H9 (cell line): ENCODE measurements at places on chromosomes 13 and 19. TPM values are rescaled to one million over a fixed set of nuclear protein-coding genes. Genes with fewer than 3 reads are reported as not detected.

SPC24 gene
- 50.8 and 51.5 TPM in 2 replicates for total RNA-seq

CGB2 gene
- 0.55 and 0.77 TPM in 2 replicates for total RNA-seq

KLF1 gene
- total RNA-seq, result 0.37 and 0.53 TPM in 2 replicates

DNA sequence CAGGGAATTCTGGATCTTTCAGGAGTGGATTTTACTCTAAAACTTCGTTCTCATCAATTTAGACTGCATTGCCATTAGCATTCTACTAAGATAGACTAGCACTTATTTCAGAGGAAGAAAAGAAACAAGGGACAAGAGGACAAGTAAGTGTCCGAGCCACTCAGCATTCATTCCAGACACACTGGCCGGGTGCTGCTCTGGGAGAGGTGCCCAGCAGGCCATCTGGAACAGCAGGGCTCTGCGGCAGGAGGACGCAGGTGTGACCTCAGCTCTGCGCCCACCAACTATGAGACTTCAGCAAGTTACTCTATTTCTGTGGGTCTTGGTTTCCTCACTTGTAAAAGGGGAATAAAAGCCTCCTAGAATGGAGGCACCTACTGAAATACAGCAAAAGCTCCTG lies 4.2 kb downstream of the EPS15L1 start:
- no peak for DNase-seq

DNA sequence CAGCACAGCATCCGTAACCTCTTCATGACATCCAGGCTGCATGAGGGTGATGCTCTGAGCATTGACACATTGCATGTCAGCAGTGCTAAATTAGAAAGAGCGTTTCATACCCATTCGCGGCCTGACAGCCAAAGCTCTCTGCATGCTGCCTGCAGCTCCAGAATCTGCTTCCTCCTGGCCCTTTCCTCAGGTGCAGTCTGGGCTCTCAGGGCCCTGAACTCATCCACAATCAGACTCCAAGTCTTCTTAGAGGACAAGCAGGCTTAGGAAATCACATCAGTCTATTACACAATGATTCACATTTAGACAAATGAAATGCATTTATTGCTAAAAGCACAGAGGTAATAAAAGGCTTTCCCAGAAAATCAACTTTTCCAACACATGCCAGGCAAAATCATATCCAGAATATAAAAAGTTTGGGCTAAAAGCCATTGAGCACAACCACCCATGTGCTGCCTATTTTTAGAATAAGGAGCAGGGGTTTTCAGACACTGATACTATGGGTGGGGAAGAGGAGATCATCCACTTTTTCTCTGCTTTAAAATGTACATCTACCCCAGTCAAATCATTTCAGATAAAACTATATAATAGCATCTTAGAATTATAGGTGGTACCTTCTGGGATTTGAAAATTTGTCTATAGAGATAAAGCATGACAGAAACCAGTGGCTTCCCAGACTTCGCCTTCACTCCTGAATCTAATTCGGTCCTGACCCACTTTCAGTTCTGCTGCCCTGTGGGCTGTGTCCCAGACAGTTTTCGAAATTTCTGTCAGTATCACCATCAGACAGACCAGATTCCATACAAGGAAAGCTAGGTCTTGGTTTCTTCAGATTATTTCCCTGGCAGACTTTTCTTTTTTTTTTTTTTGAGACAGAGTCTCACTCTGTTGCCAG lies 109.3 kb downstream of the COL4A2 start:
- DNase-seq, result no peak

GRCh38 chr19:6378486-6378885 lies 2.8 kb upstream of the PSPN start:
- no peak for DNase-seq

GRCh38 chr19:30222992-30223865 lies 149.0 kb upstream of the ZNF536 start:
- peak; percentile 63 for DNase-seq

DNA sequence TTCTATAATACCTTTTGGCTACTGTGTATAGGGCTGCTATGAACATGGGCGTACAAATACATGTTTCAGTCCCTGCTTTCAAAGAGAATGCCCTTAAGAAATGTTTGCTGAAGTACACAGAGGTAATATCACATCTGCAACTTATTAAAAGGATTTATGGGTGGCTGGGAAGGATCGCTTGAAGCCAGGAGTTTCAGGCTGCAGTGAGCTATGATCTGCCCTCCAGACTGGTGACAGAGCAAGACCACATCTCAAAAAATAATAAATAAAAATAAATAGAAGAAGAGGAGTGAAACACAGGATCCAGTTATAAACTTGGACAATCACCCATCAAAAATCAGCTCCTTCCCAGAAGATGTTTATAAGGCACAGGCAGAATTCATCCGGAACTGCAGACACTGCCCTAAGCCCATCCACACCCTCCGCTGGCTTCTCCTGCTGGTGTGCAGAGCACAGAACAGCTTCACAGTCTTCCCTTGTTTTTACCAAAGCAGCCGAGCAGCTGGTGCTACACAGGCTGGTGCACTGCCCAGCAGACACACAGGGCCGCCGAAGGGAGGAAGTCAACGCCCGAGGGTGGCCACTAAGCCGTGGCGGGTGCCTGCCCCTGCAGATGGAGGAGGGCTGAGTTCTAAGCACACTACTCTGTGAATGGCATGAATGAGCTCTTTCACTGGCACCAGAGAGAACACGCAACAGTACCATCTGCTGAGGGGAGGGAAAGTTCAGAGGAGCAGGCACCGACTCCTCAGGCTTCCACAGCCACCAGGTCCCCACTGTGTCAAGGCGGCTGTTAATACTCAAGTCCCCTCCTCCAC lies 44.0 kb downstream of the BRD4 start:
- DNase-seq, result no peak

GRCh38 chr13:20457670-20458069 lies 68.0 kb downstream of the CRYL1 start:
- no peak for DNase-seq

DNA sequence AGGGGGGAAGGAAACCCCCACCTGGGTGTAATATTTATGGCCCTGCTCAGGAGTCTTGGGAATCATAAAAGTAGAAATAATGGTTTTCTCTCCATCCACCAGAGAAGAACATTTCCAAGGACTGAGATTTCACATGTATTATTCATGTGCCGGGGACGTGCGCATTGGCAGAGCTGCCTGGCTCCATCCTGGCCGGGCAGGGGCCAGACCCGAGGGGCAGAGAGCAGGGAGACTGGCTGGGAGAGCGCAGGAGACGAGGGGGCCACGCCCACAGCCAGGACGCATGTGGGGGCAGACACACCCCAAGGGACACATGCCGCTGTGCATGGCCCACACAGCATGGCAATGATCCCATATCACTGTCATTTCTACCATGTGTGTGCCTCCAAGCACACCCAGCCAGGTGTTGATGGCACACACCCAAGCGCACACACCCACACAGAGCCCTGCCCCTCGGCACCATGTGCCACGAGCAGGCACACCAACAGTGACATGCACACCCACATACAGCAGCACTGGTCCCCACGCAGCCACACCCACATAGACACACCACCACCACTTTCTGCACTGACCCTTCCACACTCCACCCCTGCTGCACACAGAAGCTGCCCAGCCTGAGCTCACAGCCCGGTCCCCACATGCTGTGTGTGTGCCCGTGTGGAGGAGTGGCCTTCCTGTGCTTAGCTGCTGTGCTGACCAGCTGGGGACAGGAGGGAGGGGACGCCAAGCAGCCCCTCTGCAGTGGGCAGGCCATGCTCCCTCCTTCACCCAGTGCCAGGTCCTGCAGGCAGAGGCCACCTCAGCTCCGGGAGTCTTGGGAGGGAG lies 39.3 kb downstream of the CEBPG start:
- no peak for DNase-seq

GRCh38 chr19:14402332-14403144 lies 16.6 kb downstream of the DDX39A start:
- no peak for DNase-seq

CYP2A6 gene
- total RNA-seq, result 0.28 TPM in 1 of 2 replicates, not detected in the other

- peak; percentile 78 for DNase-seq
These were observed 1.5 kb upstream of the MYADM start for GRCh38 chr19:53865918-53866864.

GRCh38 chr13:54513254-54513653 lies 1484.6 kb downstream of the OLFM4 start:
- no peak for DNase-seq

DNA sequence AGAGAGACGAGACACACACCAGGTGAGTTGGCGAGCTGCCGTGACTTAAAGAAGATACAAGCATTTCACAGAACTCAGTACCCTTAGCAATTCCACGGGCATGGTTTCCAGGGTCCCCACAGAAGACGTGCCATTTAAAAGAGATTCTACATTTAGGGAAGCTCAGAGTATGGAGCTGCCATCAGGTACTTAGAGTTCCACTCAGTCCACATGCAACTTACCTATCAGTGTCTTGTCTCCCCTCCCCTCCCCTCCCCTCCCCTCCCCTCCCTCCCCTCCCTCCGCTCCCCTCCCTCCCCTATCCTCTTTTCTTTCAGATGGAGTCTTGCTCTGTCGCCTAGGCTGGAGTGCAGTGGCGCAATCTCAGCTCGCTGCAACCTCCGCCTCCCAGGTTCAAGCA lies 12.2 kb downstream of the ZNF30 start:
- no peak for DNase-seq

DNA sequence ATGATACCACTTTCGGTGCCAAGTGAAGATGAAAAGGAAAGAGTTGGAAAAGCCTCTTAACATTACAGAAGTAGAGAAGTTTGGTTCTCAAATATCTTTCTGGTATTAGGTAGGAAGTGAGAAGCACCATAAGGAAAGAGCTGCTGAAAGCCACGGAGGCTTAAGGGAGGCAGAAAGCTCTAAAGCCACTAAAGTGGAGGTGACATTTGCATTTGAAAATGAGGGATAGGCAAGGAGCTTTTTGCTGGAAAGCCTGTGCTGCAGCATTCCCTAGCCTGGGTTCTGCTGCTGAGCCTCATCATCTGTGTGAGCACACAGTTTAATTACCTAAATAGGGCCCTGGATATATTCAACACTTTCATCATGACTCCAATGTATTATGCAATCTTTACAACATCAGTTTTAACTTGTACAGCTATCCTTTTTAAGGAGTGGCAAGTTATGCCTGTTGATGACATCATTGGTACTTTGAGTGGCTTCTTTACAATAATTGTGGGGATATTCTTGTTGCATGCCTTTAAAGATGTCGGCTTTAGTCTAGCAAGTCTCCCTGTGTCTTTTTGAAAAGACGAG lies 315.4 kb downstream of the RBM26 start:
- DNase-seq, result no peak

DNA sequence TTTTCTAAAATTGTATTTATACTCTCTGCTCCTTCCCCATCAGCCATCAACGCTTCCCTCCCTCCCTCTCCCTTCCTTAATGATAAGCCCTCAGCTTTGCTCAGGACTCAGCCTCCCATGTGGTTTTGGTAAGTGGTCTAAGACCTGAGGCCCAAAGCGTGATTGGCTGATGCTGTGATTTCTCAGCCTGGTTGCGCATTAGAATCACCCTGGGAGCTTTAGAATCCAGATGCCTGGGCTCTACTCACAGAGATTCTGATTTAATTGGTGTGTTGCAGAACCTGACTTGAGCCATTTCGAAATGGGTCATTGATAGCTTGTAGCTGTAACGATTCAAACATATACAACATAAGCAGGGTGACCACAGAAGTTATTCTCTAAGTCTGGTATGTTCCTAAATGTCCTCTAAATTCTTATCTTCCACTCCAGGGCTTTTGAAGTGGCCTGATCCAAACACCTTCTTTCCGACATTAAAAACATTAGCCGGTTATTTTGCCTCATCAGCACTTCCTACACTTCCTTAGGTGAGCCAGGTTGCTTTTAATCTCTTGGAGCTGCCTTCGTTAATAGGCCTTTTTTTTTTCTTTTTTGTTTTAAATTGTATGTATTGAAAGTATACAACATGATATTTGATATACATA lies 60.6 kb downstream of the LRCH1 start:
- no peak for DNase-seq

- no peak for DNase-seq
These were observed 867 bp upstream of the ZNF613 start for GRCh38 chr19:51926426-51926783.

GRCh38 chr19:10141973-10142372 lies 22.3 kb upstream of the EIF3G start:
- no peak for DNase-seq

- no peak for DNase-seq
These were observed 47.9 kb downstream of the ZNF99 start for GRCh38 chr19:22735911-22736645.
